ENCODE measurements at places on chromosomes 1 and 21.

GRCh38 chr1:242240691-242241090 lies 241.8 kb upstream of the MAP1LC3C start:
- no peak for DNase-seq

DNA sequence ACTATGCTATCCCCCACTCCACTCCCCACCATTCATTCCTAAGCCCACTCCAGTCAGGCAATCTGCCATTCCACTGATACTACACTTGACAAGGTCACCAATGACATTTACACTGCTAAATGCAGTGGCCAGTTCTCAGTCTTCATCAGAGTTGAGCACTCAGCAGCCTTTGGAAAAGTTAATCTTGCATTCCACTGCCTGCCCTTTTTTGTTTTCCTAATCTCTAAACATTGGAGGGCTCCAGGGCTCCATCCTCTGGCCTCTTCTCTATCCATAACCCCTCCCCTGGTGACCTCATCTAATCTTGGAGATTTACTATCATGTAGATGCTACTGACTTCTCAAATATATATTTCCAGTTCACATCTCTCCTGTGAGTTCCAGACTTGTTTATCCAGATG lies 70.9 kb upstream of the S1PR1 start:
- no peak for DNase-seq

- DNase-seq = no peak
Observed at GRCh38 chr1:22406722-22407495, 44.7 kb upstream of the ZBTB40 start.

DNA sequence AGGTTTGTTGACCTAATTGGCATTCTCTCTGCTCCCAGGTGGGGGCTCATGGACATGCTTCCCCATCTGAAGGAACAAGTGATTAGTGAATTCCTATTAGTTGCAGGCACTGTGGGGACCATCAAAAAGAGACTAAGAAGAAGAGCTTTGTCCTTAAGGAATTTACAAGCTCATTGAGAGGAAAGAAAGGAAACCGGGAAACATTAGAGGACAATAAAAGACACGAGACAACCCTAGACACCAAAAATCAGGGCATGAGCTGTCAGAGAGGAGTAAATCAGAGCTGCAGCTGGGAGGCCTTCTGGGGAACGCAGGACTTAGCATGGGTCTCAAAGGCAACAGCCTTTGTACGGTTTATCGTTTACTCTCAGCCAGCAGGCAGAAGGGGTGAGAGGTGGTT lies 45.1 kb downstream of the BACE2 start:
- DNase-seq = no peak

- DNase-seq = no peak
Observed at GRCh38 chr1:47709019-47709871, 271.4 kb downstream of the FOXD2 start.

- DNase-seq = no peak
Observed at GRCh38 chr1:37858931-37859506, 373 bp downstream of the MTF1 start.

DNA sequence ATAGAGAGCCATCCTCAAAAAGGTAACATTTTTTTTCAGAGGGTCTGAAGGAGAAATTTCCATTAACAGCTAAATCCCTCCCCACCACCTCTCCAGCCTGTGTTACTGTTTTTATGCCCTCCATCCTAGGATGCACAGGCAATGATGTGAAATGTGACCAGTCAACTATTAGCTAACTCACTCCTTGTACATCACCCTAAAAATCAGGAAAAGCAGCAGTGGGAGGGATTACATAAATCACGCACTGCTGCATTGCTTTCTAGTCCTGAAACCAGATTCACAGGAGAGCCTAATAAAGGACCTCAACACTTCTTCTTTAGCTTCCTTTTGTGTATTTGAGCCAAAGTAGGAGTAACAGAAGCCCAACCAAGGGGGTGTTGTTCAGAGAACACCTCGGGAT lies 66.3 kb downstream of the LMO4 start:
- no peak for DNase-seq

DNA sequence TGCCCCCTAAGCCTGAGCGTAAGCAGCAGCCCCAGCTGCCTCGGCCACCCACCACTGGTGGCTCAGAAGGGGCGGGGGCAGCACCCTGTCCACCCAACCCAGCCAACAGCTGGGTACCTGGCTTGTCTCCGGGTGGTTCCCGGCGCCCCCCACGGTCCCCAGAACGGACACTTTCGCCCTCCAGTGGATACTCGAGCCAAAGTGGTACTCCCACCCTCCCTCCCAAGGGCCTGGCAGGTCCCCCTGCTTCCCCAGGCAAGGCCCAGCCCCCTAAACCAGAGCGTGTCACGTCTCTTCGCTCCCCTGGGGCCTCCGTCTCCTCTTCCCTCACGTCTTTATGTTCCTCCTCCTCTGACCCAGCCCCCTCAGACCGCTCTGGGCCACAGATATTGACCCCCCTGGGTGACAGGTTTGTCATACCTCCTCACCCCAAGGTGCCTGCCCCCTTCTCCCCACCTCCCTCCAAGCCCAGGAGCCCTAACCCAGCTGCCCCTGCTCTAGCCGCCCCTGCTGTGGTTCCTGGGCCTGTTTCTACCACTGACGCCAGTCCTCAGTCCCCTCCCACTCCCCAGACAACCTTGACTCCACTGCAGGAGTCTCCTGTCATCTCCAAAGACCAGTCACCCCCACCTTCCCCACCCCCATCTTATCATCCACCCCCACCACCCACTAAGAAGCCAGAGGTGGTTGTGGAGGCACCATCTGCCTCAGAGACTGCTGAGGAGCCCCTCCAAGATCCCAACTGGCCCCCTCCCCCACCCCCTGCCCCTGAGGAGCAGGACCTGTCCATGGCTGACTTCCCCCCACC lies 46.2 kb downstream of the YARS1 start:
- DNase-seq = no peak

- no peak for DNase-seq
Observed at GRCh38 chr1:170562646-170563338, 30.8 kb downstream of the GORAB start.

DNA sequence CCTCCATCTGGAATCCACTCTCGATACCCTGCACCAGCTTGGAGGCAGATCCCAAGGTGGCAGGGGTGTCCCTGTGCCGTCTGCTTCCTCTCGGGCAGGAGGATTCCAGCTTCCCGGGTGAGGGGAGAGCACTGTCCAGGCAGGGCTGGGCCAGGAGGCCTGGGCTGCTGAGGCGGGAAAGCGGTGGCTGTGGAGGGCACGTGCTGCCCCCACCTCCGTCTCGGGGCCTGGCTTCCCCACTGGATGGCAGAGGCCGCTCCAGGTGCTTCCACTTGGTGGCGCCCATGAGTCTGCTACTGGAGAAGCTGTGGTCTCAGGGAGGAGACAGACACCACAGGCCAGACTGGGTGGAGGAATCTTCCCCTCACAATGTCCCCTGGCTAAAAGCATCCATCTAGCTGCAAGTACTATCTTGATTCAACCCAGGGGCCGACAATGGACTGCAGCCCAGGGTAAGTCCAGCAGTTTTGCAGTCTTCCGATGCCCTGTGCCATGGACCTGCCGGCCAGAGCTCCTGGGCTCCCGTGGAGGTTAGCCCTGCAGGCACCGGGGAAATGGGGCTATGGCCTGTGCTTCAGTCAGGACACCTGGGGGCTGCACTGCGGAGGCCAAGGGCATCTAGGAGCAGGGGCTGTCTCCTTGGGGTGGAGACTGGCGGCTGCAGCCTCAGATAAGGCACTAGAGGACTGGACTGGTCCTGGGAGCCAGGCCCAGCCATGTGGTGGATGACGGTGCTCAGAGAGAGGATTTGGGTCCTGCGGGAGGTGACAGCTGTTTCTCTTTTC lies 41.3 kb upstream of the EIF4G3 start:
- peak; percentile 62 for DNase-seq

DNA sequence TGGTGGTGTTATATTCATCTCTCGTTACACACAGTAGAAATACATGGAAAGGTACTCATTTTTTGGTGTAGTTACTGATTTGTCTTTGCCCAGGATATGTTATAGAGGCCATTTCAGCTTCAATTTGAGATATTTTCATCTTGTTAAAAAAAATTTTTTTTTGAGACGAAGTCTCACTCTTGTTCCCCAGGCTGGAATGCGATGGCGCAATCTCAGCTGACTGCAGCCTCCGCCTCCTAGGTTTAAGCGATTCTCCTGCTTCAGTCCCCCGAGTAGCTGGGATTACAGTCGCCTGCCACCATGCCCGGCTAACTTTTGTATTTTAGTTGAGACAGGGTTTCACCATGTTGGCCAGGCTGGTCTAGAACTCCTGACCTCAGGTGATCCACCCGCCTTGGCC lies 19.0 kb downstream of the MORC3 start:
- no peak for DNase-seq

- no peak for DNase-seq
Observed at GRCh38 chr1:8256321-8256720, 61.6 kb upstream of the SLC45A1 start.

DNA sequence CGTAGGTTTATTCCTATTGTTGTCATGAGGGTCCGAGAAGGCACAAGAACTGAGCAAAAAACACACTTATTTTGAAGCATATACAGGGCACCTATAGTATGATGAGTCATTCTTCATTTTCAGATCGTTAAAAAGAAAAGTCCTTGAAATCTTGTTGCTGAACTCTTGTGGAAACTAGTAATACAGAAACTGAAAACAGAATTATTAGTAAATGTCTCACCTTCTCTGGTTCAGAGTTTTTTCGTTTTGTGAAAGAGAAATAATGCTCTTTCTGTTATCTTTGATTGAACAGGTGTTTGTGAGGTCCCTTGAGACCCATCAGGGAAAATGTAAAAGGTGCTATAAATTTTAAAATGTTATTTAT lies 102.0 kb upstream of the COA6 start:
- DNase-seq = no peak

- DNase-seq = no peak
Observed at GRCh38 chr1:53945183-53945432, 391 bp downstream of the IFT25 start.

- no peak for DNase-seq
Observed at GRCh38 chr1:76209238-76209637, 134.7 kb downstream of the ST6GALNAC3 start.

DNA sequence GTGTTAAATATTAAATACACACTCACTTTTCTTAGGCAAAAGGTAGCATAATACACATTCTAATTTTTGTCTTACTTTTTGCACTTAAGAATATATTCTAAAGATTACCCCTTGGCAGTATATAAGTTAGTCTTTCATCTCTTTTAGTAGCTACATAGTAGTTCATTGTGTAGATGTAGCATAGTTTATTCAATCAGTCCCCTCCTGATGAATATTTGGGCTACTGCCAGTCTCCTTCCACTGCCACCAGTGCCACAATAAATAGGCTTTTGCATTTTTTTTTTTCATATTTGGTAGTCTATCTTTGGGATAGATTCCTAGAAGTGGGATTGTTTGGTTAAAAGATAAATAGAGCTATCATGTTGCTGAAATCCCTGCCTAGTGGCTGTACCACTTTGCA lies 388.8 kb upstream of the RUNX1 start:
- DNase-seq = no peak

- peak; percentile 44 for DNase-seq
Observed at GRCh38 chr1:22639286-22639685, 2.9 kb downstream of the C1QA start.

DNA sequence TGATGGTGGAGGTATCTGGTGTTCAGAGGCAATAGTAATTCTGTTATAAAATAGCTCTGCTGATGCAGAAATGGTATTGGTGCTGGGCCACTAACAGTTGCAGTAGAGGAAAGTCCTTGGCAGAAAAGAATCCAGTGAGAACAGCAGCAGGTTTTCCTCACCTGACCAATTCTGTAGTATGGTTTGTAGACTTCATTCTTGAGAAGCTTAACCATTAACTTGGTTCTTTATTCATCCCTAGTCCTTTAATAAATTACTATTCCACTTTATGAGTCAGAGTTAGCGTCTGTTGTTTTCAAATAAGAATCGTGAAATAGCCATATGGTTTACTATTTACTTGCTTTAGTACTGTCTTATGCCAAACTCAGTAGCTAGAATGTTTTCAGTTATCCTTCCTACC lies 128.5 kb upstream of the SERTAD4 start:
- no peak for DNase-seq

DNA sequence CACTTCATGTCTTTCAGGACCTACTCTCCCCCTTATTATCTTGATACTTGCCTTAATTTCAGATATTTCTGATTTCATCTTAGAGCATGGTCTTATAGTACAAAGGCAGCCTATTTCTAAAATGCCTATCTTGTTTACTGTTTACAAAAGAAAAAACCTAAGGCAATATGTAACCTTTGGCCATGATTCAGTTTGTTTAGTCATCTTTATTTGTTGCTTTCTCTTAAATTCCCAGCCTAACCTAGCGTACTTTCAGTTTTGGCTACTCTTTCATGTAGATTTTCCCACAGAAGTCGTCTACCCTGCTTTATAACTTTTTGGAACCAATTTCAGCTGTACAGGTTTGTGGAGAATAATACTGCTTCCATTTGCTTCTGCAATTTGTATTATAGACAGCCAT lies 81.8 kb downstream of the KIF1B start:
- no peak for DNase-seq

- no peak for DNase-seq
Observed at GRCh38 chr1:214004795-214005194, 17.0 kb downstream of the PROX1 start.

DNA sequence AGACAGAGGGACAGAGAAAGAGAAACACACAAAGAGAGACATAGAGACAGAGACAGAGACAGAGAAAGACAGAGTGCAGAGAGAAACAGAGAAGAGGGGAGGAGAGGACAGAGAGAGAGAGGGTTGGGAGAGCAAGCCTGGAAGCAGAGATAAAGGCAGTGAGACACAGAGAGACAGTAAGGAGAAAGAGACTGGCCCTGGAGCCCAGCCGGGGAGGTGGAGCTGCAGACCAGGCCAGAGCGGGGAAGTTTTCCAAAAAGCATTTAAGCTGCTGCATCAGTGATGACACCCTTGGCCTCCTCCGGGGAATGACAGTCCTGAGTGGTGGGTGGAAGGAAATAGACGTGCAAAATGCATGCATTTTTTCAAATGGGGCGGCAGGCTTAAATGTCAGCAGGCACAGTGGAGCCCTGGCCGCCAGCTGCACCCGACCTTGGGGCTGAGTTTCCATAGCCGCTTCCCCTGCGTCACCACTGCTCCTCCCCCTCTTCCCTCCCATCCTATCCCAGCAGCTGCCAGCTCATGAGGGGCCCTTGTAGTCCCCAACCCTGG lies 95.4 kb upstream of the KLHDC7A start:
- DNase-seq = no peak

DNA sequence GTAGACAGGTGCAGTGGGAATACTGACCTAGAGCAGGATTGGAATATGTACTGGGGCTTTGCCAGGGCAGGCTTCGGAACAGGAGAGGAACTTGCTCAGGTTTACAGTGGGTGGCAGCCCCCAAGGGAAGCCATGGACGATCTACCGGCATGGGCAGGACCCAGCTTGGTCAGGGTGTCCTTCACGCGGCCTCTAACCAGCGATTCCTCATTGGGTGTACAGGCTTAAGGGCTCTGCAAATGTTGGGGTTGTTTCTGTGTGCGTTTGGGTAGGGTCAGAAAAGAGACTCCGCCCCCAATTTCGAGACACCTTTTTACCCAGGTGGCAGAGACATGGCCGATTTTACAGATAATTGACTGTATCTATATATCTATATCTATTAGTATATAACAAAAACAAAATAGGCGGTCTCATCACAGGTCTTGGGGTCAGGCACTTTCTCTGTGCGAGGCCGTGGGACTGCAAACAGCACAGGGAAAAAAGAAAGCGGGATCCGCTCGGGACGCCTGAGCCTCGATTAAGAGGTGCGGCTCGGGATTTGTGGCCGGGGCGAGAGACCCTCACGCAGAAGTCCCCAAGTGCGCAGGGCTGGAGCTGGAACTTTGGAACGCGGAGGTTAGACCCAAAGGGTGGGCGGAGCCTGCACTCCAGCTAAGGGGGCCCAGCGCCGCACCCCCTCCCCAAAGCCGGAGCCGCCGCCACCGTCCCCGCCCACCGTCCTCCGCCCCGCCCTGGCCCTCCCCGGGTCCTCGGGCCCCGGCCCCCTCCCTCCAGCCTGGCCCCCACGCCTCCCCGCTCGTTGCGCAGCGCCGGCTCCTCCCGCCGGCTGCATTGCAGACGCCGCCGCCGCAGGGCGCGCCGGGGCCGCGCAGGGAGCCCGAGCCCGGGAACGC lies 67.5 kb upstream of the VAMP3 start:
- no peak for DNase-seq

Data from head of caudate nucleus (tissue), 42 donors.